Naive thymus-derived CD8-positive, alpha-beta T cell (primary cell): ENCODE measurements at places on chromosomes 7 and 10.

DNA sequence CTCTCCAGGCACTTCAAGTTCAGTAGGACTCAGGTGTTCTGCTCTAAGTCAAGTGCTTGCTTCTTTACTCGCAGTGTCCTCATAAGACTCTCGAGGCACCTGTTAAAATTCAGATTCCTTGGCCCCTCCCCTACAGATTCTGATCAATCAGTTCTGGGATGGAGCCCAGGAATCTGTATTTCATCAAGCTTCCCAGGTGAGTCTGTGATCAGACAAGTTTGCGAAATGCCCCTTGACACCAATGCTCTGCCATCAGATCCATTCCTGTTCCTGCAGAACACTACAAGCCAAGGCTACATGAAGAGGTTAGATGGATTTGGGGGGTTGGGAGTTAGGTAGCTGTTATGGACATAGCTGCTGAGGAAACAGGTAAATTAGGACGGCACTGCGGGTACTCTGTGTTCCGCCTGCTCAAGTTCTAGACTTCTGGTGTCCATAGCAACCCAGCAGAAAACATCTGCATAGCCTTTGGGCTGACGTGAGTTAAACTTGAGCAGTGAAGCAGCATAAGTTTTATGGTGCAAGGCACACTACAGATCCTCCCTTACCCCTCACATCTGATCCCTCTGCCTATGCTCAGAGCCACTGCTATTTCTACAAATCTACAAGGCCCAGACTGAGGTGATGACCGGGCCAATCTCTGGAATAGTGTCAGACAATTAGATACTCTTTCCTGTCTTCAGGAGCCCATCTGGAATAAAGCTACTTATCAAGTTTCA is 6.8 kb upstream of the NCOA4 start:
- no peak for DNase-seq

DNA sequence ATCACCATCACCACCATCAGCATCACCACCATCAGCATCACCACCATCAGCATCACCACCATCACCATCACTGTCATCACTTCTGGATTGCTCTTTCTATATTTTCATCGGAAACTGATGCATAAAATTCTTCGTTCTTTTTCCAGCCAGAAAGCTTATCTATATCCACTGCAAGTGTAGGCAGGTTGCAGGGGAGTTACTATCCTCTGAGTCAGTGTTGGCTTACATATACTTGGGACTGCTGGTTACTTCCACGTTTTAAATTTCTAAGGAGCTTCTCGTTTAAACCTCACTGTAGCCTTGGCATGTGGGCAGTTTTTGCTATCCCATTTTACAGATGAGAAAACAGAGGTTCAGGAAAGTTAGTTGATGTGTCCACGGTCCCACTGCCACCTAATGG is 66.1 kb downstream of the FOXL3 start:
- DNase-seq, result no peak

DNA sequence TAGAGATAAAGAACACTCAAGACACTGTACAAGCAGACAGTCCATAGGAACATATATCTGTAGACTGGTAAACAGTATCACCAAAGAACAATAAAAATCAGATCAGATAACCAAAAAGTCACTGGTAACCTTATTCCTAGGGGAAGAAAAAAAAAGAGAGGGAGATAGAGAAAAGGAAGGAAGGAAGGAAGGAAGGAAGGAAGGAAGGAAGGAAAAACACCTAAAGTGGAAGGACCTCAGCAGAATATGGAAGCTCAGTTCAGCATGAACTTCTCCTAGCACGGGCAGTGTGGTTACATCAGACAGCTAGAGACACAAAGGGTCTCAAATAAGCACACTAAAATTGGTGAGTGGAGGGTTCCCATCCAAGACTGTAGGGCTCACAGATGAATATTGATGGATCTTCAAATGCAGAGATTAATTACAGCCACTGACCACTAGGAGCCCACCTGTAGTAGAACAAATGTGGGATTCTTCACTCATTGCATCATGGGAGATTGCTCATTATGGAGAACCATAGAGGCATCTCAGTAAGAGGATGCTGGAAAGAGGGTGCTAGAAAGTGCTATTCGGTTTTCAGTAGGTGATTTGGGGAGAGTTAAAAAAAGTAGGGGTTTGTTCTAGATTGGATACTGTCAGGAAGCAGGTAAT is 293.4 kb upstream of the C7orf33 start:
- no peak for DNase-seq

DNA sequence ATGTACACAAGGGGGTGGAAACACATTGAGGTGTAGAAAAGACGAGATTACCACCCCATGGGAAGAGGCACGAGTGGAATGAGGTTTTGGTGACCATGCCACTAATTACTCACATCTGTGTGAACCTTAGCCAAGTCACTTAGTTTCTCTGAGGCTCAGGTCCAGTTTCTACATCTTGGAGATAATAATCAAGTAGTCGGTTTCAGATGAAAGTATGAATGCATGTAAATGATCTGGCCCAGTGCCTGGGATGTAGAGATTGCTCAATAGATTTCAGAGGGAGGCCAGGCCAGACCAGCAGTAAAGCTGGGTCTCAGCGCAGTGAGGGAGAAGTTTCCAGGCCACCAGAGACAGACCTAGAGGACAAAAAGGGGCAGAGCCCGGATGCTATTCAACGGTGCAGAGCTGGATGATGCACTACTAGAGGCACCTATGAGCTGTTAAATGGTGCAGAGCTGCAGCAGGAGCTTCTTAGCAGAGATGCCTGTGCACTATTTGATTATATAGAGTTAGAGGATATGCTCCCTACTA is 725.1 kb downstream of the GRID1 start:
- DNase-seq, result no peak

DNA sequence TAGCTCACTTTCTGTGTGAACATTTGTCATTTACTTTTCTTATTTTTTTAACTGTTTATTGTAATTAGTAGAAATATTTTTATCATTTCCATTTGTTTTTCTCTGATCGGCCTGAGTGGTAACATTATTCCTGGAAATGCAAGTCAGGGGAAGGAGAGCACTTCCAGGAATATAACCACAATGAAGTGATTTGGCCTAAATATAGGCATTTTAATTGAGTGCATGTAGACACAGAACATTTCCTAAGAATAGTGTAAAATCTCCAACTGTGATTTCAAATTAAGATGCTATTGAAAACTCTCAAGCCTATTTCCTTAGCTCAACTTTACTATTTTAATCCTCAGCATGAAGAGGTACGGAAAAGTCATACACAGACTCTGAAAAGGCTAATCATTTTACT is 86.5 kb upstream of the SKAP2 start:
- no peak for DNase-seq

GRCh38 chr7:80940539-80941207 is 21.8 kb upstream of the SEMA3C start:
- no peak for DNase-seq

DNA sequence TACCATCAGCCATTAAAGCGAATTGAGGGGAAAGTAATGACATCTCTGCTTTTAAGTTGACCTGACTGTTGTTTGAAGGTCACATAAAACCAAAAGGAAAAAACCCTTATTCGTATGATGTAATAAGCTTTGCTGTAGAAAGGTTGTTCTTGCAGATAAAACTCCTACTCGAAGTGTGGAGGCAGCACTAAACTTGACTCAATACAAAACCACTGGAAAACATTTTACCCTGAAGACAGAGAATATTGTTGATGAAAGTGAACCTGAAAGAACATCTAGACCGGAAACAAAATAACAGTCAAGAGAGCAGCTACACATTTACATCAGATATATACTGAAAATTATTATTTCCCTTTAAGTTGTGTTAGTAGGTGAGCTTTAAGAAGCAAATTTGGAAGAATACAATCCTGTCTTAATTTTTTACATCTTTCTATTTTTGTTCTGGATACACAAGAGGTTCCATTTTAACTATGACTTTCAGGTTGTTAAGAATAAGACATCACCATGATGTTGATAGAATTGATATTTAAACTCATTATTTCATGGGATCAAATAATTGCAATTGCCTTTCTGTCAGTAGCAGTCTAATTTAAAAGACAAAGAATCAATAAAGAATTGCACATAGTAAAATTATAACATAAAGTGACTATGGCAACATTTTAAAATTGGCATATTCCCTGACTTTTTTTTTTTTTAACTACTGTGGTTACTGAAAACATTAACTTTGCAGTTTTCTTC is 6.4 kb downstream of the ETV1 start:
- no peak for DNase-seq

GRCh38 chr7:25580141-25580540 is 351.9 kb upstream of the NPVF start:
- DNase-seq, result no peak

- no peak for DNase-seq
Observed at GRCh38 chr7:84686373-84686772, 491.8 kb upstream of the SEMA3A start.

GRCh38 chr7:2964208-2964607 is 79.5 kb downstream of the CARD11 start:
- no peak for DNase-seq

DNA sequence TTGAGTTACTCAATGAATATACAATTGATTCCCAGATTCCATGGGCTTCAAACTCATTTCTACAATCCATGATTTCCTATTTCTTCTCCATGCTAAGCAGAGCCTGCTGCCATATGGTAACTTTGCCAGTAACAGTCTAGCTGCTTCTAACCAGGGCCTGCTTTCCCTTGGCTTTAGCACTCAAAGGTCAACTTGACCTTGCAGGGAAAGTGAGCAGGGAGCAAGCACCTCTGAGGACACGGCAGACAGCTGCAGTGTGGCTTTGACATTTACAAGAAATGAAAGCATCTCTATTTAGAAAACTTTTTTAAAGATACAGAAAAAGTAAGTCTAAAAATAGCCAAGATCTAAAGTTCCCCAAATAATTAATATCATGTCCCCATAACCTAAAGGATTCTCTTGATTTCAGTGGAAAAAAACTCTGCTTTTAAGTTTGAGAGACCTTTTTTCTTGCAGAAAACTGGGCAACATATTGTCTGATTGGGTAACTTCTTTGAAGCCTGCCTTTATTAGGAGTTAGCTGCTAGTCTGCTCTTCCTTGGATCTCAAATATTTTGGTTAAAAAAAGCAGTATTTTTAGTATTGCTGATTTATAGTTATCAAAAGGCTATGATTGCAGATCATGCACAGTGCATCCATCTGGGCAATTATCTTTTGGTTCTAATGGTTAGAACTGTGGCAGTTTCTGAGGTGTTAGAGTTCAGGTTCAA is 257.9 kb downstream of the AHR start:
- DNase-seq, result no peak

DNA sequence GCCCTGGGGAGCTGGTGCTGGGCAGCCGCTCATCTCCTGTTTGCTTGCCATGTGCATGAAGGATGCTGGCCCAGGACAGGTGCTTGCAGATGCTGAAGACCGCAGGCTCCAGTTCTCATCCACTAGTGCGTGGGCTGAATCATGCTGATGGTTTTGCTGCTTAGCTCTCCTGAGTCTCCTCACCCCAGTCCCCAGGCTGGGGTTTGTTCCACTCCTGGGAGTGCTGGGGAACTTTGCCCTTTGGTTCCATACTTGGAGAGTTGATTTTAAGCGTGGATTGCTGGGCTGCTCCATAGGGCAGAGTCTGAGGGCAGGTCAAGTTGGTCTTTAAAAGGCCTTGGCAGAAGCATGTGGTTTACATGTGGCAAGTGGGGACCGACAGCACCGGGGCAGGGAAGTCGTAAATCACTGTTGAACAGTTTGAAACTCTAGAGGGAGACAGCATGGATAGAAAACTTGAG is 9.1 kb downstream of the DYNC2I1 start:
- no peak for DNase-seq

DNA sequence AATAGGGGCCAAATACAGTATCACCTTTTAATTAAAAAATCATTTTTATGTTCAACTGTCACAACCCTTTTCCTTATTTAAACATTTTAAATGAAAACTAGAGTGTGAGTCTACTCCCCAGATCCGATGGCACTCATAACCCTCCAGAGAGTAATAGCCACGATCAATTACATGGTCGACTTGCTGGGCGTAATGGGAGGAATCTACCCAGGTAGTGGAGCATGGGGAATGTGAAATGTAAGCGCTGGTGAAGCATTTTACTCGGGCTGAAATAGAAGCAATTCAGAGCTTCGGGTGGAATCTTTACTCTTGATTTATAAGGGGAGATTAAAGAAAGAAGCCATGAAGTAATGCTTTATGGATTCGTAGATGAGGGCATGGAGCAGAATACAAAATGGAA is 321.9 kb downstream of the ACTR3B start:
- DNase-seq, result no peak

GRCh38 chr10:5576154-5576748 is 51.5 kb downstream of the CALML3 start:
- DNase-seq, result no peak

GRCh38 chr7:151603951-151604350 is 84.3 kb upstream of the RHEB start:
- DNase-seq, result no peak

GRCh38 chr7:2637066-2637471 is 5.3 kb downstream of the TTYH3 start:
- no peak for DNase-seq

- DNase-seq, result no peak
Observed at GRCh38 chr10:83685458-83685857, 453.9 kb upstream of the GHITM start.

- DNase-seq, result no peak
Observed at GRCh38 chr7:133934262-133934976, 192.7 kb upstream of the LRGUK start.

GRCh38 chr7:69411466-69411865 is 186.8 kb upstream of the AUTS2 start:
- DNase-seq, result no peak

DNA sequence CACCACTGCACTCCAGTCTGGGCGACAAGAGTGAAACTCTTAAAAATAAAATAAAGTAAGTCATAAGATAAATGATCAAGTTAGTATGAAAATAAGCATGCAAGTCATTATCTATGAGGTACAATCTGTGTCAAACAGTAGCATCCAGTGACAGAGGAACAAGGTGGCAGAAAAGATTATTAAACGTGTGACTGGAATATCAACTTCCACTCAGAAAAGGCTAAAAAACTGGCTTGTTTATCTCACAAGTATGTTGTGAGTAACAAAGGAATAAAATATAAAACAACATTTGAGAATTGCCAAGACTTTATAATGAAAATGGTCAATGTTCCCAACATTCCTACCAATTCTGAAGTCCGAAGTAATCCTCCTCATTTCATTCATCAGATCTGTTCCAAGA is 30.3 kb downstream of the ITGB1 start:
- DNase-seq, result no peak

GRCh38 chr10:26355241-26355640 is 82.9 kb upstream of the APBB1IP start:
- DNase-seq, result no peak

DNA sequence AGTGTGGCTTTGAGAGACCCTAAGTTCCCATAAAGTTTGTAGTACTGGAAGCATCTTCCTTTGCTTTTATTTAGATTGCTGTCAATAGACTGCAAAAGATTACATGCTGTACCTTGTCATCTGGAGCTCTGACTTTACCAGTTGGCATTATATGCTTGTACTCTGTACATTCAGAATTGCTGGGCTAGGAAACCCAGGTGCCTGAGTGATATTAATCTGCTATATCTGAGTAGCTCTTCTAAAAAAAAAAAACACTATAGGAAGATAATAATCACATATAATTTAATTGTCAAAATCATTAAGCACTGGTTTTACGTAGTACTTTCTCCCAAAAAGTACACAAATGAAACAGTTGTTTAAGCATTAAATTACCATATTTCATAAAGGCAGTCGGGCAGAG is 12.3 kb downstream of the GATA3 start:
- no peak for DNase-seq

GRCh38 chr7:30074422-30075030 is 46.3 kb downstream of the PLEKHA8 start:
- no peak for DNase-seq
